Fibroblast of skin of left quadriceps (primary cell): ENCODE measurements at places on chromosomes 1 and 21.

GRCh38 chr1:47779613-47780012, 217.6 kb downstream of the TRABD2B start:
- DNase-seq, result no peak

DNA sequence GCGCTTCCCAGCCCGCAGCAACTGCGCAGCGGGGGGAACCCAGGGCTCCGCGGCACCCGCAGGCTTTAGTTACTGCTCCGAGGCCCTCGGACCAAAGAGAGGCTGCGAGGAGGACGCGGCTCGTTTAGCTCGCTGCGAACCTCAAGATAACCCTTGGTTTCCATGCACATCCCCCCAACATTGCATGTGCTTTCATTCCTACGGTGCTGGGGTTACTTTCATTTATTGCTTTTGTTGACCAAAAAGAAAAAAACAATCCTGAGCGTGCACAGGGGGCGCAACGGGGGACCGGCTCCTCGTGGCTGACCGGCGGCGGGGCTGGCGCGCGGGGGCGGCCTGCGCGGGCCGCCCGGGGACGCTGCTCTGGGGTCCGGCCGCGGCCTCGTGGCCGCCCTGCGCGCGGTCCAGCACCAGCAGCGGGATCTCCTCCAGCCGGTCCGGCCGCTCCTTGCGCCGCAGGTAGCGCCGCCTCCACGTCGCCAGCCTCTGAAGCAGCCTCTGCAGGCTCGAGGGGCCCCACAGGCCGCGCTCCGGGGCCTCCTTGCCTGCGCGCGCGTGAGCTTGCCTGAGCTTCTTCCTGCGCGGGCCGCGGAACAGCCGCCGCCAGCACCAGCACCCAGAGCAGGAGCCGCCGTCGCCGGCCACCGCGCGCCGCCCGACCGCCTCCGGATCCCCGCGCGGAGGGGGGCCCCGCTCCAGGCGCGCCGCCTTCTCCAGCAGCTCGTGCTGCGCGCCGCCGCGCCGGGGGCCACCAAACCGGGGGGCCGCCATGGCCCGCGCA, 77.4 kb downstream of the DESI2 start:
- DNase-seq, result peak; percentile 20

DNA sequence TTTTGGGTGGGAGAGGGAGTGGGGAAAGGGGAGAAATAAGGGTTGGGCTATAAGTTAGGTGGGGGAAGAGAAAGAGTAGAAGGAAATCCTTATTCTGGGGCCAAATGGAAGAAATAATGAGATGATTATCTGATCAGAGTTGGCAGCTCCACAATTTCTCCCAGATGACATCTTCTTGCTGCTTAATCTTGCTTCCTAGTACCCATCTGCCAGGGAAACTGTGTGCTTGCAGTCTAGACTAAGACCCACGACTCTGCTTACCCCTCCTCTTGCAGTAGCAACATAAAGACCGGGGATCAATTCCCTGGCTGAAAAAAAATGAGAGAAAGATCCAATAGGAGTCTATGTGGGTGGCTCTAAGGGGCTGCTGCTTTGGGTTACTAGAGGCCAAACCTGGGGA, 95.6 kb downstream of the PAPPA2 start:
- DNase-seq, result no peak

GRCh38 chr1:218430822-218431221, 85.7 kb downstream of the TGFB2 start:
- no peak for DNase-seq

GRCh38 chr1:47013293-47013692, 10.2 kb upstream of the CYP4X1 start:
- DNase-seq, result no peak

GRCh38 chr1:223717695-223718363, 5.5 kb downstream of the CAPN2 start:
- no peak for DNase-seq

DNA sequence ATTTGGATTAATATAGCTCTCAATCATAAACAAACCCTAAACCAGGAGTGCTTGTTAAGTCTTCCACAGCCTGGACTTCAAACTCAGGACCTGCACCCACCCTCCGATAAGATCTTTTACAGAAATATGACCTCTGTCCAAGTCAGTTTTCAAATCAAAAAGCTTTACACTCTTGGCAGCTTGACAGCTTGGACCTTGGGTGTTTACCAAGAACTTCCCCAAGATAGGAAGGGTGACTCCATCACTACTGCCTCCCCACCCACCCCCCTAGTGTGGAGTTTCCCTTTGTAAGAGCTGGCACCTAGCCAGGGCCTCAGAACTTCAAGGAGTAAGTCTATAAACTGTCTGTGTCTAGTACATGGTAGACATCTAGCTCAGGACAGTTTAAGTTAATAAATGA, 9.6 kb downstream of the BCAR3 start:
- no peak for DNase-seq

DNA sequence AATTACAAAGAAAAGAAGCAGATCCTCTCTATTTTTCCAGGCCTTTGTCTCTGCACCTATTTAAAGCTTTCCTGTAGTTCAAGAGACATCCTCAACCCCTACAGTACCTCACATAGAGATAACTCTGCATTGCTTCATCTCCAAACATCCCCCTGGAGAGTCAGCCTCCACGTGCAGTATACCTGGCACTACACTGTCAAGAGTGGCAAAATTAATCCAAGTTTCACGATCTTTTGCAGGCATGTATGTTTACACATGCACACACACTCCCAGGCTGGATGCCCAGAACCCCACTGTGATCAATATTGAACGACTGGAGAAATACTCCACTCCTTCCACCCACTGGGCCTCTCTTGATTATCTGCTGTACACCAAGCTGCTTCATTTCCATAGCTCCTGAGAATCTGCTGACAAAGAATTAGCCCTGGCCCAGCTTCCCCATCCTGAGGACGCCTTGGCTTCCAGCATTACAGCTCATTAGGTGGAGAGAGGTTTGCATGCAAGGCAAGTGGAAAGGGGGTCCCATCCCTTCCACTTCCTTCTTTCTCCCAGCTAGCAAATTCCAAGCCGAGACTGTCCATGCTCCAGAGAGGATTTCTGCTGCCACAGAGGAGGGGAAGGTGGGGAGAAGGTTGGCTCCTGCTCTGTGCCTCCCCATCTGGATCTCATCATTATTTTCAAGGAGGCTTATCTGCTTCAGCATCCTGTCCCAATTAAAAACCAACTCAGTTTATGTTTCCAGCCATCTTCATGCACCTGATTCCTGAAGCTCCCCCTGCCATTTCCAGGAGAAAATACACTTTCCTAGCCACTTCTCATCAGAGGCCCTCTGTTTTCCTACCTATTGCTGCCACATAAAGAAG, 66.5 kb upstream of the GOLT1A start:
- DNase-seq, result no peak

DNA sequence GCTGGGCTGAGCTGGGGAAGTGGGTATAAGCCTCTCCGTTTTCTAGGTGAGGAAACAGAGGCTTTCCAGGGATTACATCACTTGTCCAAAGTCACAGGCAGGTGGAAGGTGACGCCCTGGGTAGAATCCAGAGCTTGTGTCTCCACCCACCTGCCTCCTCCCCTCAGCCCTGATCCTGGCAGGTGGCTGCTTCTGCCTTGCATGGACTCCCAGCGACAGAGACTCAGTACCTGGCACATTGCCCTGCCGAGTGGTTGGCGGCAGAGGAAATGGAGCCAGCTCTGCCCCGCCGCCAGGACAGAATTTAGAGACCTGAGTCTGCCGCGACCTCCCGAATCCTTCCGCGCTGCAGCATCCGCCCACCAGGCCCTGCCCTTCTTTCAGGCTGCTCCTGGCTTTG, 2.1 kb downstream of the PLA2G2E start:
- no peak for DNase-seq

GRCh38 chr1:225896937-225897549, 8.1 kb upstream of the LEFTY1 start:
- no peak for DNase-seq

- DNase-seq, result no peak
These were observed 578.6 kb upstream of the PBX1 start for GRCh38 chr1:163980394-163980793.

DNA sequence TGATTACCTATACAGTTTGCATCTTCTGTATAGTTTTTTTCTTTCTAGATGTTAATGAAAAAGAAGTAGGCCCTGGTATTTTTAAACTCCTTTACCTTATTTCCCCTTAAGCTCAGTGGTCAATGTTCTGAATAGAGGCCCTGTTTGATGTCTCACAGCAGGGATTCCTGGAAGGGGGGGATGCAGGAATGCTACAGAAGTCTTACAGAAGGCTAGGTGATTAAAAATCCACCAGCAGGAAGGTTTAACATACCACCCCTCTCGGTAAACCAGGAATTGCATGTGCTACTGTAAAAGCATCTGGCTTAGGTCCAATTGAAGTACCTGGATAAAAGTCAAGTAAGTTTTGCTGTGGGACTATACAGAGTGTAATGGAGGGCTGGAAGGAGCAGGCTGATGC, 78.3 kb downstream of the NOS1AP start:
- DNase-seq, result no peak

DNA sequence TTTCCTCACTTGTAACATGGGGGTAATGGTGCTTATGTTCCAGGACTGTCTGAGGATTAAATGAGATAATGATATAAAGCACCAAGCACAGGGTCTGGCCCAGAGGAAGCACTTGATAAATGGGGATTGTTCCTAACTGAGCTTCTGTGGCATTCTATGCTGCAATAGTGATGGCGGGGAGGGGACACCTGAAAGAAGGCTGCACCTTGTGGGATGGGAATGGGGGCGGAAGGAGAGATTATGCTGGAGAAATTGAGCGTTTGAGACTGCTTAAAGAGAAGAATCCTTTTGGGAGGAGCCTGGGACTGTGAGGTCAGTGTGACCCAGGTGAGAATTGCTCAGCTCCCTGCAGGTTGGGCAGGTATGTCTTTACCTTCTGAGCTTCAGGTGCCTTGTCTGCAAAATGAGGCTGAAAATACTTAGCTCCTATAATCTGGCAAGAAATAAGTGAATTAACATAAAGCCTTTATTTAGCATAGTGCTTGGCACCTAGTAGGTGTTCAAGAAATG, 55.9 kb upstream of the CTPS1 start:
- DNase-seq, result no peak

DNA sequence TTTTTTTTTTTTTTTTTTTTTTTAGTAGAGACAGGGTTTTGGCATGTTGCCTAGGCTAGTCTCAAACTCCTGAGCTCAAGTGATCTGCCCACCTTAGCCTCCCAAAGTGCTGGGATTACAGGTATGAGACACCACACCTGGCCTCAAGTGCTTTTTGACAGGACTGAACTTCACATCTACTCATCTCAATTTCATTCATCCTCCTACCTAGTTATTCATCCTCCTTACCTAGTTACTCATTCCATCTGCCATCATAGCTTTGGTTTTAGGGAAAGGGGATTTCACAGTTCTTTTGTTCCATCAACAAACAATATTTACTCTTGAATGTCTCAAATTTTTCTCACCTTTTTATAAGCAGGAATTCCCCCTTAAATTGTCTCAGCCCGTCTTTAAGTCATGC, 38.6 kb upstream of the RALGPS2 start:
- DNase-seq, result no peak

- DNase-seq, result no peak
These were observed 650.4 kb downstream of the LMO4 start for GRCh38 chr1:87979079-87979478.

DNA sequence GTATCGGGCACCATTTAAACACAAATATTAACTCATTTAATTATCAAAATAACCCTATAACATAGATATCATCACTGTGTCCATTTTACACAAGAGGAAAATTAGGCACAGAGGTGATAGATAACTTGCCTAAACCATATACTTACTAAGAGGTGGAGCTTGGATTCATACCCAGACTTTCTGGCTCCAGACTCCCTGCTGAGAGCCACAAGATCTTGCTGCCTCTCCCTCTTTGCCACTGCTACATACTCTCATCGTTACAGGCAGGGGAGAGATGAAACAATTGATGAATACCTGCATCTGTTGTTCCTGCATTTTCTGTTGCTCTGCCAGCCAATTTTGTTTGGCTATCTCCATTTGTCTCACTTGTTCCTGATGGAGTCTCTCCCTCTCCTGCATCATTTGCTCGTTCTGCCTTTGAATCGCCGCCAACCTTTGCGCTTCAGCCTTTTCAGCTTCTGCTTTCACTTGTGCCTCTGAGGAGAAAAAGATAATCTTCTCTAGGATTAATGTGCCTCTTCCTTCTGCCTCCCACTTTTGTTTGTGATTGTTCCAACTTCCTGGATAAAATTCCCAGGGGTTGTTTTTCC, 10.6 kb downstream of the GBP5 start:
- no peak for DNase-seq

DNA sequence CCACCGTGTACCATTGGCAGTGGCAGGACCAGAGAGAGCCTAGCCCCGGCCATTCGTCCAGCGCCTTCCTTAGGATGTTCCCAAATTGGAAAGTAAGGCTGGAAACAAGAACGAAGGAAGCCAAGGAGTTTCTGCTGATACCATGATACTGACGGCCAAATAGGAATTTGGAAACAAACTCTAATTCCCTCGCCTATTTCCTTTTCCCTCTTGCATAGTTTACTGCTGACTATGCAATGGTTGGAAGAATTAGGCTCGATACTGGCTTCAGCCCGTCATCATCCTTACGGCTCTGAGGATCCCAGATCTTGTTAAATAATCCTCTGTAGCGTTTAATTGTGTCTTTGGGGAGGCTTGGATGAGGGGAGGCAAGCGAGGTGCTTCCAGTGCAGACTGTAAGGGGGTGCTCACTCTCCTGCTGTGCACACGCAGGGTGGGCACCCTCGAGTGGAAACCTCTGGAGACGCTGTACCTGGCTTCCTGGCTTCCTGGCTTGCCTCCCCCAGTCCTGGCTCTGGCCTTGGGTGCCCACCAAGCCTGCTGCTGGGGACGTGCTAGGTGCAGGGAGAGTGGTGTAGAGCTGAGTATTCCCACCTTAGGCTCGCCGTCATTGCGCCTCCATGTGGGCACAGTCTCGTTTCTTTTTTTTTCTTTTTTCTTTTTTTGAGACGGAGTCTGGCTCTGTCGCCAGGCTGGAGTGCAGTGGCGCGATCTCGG, 27.4 kb upstream of the CAMTA1 start:
- no peak for DNase-seq
